ENCODE measurements at places on chromosomes 11 and 22.

- DNase-seq: no peak
These were observed 87.8 kb upstream of the CLNS1A start for GRCh38 chr11:77725433-77725832.

GRCh38 chr11:85844439-85845123 lies 10.6 kb upstream of the CCDC83 start:
- DNase-seq: no peak

- DNase-seq: no peak
These were observed 51.4 kb downstream of the GRIK4 start for GRCh38 chr11:120562806-120563425.

GRCh38 chr22:28139961-28140360 lies 220.9 kb upstream of the PITPNB start:
- DNase-seq: no peak

DNA sequence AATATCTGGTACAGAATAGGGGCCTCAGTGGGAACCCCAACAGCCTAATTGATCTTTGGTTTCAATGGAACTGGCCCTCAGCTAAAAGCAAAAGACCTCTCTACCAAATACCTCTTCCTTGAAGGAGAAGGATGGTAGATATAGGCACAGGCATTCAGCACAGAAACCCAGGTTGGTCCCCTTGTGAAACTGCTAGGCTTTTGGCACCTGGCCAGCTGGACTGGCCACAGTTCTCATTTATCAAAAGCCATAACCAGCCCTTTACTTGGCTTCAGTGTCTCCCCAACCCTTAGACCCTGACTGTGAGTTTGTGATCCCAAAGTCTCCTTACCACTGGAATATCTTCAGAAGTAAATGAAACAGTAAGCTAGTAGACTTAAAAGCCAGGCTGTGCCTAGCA lies 152.9 kb downstream of the TENM4 start:
- no peak for DNase-seq
